HS-27A (cell line): ENCODE measurements at places on chromosomes 16 and 17.

GRCh38 chr17:21042458-21043295 is at the start of gene USP22:
USP22 (minus strand) TSS chr17:21043011; CDS start chr17:21042835, 176 bp downstream.
- DNase-seq = no peak

GRCh38 chr17:73387746-73388577 is 76.2 kb upstream of the CDC42EP4 start:
- DNase-seq = no peak

DNA sequence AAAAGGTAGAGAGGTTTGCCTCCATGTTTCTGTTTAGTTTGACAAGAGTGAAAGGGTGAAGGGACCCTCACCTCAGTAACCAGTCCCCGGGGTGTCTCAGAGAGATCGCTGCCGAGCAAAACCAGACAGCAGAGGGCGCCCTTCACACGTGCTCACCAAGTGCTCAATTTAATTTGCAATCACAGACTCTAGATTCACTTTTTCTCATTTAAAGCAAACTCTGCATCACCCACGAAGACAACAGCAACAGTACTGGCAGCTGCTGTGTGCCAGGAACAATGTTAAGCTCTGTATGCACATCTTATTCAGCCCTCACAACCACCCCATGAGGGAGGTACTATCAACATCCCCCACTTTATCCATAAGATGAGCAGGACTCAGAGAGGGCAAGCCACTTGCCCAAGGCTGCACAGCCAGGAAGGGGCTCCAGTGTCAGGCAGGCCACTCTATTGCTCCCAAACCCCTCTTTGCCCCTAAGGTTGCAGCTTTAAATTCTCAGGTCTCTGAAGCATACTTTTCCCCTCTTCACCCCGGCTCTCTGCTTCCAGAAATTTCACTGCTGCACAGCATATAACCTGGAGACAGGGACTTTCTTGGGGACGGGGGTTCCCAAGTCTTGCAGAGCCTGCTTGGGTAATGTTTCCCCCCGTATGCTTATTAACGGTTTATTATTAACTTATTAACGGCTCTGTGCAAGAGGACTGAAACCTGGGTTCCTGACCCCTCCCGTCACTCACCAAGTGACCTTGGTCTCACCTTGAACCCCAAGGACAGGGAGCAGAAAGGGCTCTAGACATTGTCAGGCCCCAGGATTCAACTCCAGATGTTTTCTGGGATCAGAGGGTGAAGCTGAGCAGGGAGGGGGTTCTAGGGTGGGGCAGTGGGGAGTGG is 70.9 kb downstream of the CNGB1 start:
- peak; percentile 17 for DNase-seq

GRCh38 chr17:50344731-50345365 is 1.1 kb upstream of the XYLT2 start:
- DNase-seq = no peak

DNA sequence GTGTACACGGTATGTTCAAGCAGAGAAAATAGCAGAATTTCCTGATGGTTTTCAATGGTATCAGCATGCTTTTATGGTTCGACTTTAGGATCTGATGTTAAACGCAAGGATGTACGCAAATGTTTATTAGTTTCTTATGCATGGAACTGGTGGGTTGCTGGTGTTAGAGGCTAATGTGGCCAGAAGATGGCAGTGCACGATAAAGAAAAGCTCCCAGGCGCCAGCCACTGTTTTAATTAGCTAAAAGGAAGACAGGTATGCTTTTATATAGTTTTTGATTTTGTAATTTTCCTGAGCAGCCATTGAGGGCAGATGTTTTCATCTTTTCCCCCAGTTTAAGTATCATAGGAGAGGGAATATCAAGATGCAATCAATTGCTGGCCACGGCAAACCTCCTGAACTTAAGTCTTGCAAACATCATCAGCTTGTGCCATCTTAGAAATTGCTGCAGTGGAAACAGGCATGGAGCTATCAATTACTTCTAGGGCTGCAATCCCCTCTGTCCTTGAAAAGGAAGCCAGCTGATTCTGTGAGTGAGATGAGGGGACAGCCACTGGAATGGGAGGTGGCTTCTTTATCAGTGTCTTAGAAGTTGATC is 648.5 kb upstream of the RBFOX1 start:
- DNase-seq = no peak
